Vagina (tissue), 2 donors: ENCODE measurements at places on chromosomes 3 and 15. TPM values are rescaled to one million over a fixed set of nuclear protein-coding genes. Genes with fewer than 3 reads are reported as not detected.
A peak's percentile ranks its signal among the peaks of the same experiment; 100 is the strongest.

Gene SIDT1
- 44.0 TPM for total RNA-seq

Gene ATP13A5
- not detected for total RNA-seq

Gene WDR48
- total RNA-seq: 43.7 TPM

Gene FBXW12
- not detected for total RNA-seq

Gene APOD
- total RNA-seq: 549 TPM

Gene CPN2
- not detected for total RNA-seq

DNA sequence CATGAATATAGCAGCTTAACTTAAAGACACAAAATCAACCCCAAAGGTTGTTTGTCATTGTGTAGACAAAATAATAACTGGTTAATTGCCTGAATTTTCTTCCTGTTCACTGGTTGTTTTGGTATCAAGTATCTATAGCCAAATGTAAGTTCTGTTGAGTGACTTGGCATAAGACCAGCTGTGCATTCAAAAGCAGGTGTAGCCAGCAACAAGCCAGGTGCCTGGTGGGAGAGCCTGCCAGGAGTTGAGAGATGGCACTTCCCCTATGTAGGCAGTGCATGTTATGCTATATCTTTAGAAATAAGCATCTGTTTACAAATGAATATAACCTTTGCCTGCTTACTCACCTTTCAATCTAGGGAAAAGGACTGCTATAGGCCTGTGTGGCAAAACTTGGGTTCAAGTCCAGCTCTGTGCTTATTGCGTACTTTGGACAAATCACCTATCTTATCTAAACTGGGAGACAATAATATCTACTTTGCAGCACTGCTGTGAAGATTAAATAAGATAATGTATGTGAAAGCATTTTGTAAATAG, 84.9 kb upstream of the TBL1XR1 start:
- DNase-seq: no peak

DNA sequence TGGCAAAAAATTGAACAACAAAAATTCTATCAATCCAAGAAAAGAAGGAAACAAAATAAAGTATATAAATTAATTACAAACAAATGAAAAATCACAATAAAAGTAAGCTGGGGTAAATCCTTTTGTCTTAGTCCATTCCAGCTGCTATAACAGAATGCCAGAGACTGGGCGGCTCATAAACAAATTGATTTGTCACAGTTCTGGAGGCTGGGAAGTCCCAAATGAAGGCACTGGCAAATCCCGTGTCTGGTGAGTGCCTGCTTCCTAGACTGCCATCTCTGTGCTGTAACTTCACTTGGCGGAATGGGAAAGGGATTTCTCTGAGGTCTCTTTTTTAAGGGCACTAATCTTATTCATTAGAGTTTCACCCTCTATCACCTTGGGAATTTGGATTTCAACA, 53.6 kb upstream of the RPL35A start:
- no peak for DNase-seq

- no peak for DNase-seq
Measured at GRCh38 chr3:127299276-127299675, 11.4 kb upstream of the PRR20G start.

DNA sequence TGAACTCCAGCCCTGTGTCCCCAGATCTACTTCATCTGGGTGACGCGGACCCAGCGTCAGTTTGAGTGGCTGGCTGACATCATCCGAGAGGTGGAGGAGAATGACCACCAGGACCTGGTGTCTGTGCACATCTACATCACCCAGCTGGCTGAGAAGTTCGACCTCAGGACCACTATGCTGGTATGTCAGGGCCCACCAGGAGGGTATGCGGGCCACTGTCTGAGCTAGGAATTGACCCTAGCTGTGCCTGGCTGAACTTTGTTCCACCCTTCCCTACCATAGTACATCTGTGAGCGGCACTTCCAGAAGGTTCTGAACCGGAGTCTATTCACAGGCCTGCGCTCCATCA, 24.3 kb downstream of the SHF start:
- no peak for DNase-seq

- DNase-seq: no peak
Measured at GRCh38 chr15:69587723-69588426, 135.3 kb downstream of the RPLP1 start.

DNA sequence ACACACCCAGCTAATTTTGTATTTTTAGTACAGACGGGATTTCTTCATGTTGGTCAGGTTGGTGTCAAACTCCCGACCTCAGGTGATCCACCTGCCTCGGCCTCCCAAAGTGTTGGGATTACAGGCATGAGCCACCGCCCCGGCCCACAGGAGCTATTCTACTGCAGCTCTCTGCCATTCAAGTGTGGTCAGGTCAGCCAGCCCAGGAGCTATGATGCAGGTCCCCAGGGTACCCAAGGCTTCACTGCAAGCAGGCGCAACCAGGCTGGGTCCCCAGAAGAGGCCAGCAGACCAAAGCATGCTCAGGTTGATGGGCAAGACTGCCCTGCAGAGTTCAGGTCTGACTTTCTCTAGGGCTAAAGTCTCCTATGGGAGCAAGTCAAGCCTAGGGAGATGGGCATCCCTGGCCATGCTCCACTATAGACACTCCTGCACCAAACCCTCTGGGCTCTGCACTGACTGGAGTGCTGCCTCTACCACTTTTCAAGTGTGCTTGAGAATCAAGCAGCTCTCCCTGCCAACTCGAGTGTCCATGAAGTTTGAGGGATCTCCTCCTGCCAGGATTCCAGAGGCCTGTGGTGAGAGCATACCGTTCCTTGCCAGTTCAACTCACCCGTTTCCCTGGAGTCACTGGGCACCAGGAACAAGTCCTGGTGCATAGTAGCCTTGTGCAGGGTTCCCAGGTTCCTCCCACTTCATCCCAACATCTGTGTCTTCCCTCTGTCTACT, 30.9 kb downstream of the MYO9A start:
- DNase-seq: no peak

GRCh38 chr3:130433306-130433705, 83.7 kb upstream of the COL6A6 start:
- no peak for DNase-seq

DNA sequence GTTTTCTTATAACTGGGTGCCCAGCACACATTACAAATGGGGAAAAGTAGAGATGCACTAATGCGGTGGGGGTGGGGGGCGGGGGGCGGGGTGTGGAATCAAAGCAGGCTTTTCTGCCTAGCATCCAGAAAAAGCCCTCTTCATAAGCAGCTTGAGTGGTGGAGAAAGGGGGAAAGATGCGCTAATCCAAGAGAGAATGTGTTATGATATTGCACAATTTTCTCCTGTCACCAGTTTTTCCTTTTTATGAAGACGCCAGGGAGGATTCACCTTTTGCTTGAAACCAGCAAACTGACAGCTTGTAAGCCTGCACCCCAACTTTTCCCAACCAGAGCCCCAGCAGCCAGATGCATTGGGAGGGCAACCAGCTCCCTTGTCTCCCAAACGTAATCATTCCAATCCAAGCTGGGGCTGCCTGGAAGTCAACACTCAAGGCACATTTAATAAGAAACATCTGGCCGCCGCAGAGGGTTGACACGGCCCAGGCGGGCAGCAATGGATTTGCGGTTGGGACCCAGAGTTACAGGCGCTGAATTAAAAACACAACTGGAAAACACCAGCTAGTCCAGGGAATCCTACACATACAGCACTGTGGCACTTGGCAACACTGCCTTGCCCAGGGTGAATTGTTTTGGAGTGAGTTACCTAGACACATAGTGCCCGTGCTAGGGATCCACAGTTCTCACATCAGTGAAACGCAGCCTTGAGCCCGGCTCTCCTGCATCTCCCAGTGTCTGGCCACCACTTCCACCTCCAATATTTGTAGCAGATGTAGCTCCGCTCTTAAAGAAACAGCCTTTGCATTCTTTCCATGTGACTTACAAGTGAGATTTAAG, 218.5 kb upstream of the PRICKLE2 start:
- no peak for DNase-seq

- DNase-seq: no peak
Measured at GRCh38 chr15:99475754-99476412, 89.9 kb upstream of the MEF2A start.

DNA sequence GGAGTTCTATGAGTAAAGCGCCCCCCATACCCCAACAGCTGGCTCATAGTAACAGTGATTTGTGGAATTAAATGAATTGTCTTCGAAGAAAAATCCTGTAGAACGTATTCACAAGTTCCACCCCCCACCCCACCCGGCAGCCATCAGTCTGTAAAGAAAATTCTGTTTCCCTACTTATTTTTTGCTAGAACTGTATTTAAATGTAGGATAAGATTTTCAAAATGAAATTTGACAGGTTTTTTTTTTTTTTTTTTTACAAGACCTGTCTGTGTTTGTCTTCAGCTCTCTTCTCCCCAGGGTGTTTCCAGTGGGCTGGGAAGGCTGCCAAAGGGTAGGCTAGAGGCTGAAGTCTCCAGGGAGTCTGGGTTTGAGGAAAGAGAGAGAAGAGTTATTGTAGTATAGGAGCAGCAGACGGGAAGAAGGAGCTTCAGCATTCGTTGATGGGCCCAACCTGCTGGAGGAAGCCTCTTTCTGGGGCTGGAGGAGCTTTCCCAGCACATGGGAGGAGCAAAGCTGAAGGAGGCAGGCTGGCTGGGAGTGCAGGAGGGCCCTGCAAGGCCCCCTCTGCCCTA, 130.6 kb upstream of the SEMA6D start:
- no peak for DNase-seq

- no peak for DNase-seq
Measured at GRCh38 chr15:27127815-27128570, 157.0 kb downstream of the GABRG3 start.

DNA sequence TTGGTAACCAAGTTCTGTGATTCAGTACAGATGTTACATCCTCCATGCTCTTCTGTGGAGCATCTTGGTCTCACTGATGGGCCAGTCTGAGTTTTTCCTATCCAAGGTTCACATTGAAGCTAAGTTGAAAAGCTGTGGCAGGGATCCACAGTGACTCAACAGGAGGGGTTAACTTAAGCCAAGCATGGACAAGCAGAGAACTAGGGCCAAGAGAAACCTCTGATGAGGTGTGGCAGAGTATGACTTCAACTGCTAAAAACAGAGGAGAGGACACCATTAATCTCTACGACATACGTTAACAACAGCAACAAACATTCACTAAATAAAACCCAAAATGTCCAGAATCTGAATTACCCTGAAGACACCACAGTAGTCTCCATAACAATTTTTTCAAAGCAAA, 268.1 kb upstream of the UBE2E2 start:
- DNase-seq: no peak

DNA sequence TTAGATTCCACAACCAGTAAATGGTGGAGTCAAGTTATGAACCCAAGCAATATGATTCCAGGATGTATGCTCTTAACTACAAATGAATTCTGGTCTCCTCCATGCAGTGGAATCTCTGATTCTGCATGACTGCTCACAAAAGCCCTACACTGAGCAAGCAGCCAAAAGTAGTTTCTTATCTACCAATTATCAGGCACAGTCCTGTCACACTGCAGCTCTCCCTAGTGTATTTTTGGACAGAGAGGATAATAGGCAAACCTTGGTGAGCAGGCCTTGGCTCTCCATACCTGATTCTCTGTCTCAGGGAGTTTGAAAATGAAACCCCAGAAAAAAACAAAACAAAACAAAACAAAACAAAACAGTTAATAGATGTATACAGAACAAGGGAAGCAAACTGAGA, 3.5 kb upstream of the SSR3 start:
- no peak for DNase-seq

DNA sequence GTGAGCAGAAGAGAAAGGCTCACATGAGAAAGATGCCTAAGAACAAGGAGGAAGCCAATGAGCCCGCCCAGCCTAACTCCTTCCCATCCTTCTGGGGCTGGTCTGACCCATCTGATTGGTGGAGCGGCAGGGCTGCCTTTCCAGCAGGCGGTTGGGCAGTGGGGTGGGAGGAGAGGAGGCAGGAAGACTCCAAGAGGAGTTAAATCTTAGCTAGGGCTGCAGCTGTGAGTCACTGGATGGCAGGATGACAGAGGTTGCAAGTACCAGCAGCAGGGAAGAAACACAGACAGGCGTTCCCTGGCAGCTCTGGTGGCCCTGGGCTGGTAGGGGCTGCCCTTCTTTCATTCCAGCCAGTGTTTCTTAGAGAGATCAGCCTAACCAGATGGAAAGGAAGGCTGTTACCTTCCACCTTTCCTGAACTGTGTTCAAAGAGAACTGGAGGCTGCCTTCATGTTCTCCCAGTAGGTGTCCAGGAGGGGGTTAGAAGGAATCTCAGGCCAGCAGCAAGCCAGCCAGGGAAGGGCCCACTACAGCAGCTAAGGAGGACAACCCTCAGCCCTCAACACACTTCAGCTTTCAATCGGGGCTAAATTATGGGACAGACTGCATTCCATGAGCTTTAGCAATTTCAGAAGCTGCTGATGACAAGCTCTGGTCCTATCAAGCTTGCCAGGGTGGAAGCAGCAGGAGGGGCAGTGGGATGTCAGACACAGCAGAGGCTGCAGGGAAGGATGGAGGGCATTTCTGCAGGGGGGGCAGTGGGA, 50.3 kb downstream of the CHSY1 start:
- DNase-seq: peak; percentile 99

- DNase-seq: no peak
Measured at GRCh38 chr3:112407888-112408702, 75.1 kb downstream of the CD200 start.

- no peak for DNase-seq
Measured at GRCh38 chr3:102265720-102266119, 169.1 kb upstream of the ZPLD1 start.

DNA sequence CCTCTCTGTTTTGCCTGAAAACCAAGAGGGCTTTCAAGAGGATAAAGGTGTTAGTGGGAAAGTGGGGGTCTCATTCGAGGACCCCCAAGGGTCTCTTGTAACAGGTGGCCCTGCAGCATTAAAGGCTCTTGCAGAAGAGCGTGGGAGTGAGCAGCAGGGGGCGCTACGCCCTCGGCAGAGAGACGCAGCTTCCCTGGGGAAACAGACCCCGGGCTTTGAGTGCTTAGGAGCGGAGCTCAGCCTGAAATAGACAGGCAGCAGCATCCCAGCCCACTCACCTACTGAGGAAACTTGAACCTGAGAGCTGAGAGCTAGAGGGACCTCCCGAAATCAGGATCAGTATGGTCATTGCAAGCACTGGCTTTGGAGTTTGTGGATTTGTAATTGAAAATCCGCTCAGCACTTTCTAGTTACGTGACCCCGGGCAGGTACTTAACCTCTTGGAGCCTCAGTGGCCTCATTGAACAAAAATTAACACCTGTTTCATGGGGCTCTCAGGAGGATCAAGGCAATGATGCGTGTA, 25.7 kb downstream of the RPLP1 start:
- DNase-seq: no peak

DNA sequence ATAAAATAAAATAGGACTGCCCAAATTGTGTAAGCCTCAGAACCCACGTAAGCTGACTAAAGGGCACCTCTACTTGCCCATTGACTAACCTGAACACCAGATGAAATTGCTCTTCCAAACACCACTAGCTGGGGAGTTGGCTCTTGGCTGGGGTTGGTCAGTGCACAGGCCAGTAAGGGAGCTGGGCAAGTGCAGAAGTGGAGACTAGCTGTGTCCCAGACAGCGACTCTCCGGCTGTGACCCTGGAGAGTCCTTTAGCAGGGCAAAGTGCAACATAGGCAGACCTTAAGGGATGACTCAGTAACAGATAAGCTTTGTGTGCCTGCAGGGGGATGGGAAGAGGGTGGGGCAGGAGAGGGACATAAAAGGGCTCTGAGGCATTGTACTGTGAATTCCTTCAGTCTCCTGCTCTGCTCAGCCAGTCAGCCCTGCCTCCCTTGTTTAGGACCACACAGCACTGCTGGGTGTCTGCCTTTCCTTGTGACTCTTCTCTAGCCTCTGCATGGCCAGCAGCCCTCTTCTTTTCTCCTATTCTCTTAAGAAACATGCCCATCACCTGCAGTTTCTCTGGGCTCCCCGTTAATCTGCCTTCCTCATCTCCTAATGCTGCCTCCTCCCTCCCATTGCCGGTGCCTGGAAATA, 13.2 kb downstream of the NR1I2 start:
- no peak for DNase-seq
